Cardiac muscle cell (in vitro differentiated cells and primary cell): ENCODE measurements at places on chromosomes 13 and 19. TPM values are rescaled to one million over a fixed set of nuclear protein-coding genes. Genes with fewer than 3 reads are reported as not detected.

- peak; percentile 70 for DNase-seq
Measured at GRCh38 chr19:34254698-34255432, 511 bp downstream of the GARRE1 start.

- no peak for DNase-seq
Measured at GRCh38 chr19:30318936-30319335, 53.2 kb upstream of the ZNF536 start.

DNA sequence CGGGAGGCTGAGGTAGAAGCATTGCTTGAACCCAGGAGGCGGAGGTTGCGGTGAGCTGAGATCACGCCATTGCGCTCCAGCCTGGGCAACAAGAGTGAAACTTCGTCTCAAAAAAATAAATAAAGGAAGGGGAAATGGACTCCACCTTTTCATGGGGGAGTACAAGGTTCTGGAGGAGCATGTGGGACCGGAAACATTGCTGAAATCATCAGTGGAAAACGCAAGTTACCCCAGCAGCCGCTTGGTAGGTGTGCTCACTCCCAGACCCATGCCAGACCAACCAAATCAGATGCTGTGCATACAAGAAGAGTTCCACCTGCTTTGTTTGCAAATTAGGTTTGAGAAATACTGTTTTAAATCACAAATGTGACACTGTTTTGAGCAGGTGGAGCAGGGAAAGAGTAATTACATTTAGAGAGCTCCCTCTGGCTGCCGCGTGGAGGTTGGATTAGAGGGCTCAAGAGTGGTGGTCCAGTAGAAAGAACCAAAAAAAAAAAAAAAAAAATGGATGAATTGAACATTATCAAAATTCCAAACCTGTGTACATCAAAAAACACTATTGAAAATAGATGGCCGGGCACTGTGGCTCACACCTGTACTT lies 4.9 kb downstream of the ERICH4 start:
- no peak for DNase-seq

CEACAM8 gene
- total RNA-seq, result not detected in 2 replicates

SLC25A41 gene
- 1.0 and 1.9 TPM in 2 replicates for total RNA-seq

PRSS57 gene
- total RNA-seq, result not detected in 2 replicates

N4BP2L1 gene
- 2.9 and 8.9 TPM in 2 replicates for total RNA-seq

DNA sequence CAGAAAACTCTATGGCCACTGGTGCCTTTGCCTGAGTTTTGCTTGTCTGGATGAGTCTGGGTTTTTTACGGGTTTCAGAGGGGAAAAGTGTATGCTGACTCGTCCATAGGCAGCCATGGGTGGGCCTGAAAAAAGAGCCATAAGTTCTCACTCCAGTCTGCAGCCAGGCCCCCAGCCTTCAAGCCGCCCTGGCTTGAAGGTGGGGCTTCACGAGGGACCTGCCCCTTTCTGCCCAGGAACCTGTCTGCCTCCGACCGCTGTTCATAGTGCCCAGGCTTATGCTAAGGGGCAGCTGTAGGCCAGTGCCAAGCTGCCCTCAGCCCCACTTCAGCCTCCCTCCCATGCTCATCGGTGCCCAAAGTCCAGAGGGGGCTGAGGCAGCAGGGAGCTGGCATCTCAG lies 385.2 kb downstream of the PCDH9 start:
- DNase-seq, result no peak
